Memory B cell (primary cell): ENCODE measurements at places on chromosomes 3 and 15.

DNA sequence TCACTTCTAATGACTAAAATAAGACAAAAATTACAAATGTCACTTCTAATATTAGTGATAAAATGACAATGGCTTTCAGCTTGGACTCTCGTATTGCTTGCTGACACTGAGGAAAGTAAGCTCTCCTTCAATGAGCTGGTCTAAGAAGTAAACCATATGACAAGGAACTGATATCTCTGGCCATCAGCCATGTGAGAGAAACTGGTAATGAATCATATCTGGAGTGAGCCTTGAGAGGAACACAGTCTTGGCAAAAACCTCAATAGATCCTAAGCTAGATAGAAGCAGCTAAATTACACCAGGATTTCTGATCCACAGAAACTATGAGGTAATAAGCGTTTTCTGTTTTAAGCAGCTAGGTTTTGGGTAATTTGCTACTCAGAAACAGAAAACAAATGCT, 1575.1 kb downstream of the OTOL1 start:
- H3K27me3 ChIP-seq, result no peaks in the 10 kb centered on the region
- H3K27ac ChIP-seq, result no peak overlapping the region
- H3K4me3 ChIP-seq, result no peak overlapping the region
- no peak for DNase-seq
- H3K4me1 ChIP-seq, result no peaks in the 10 kb centered on the region

- no peak overlapping the region for H3K4me3 ChIP-seq
- H3K27ac ChIP-seq, result no peak overlapping the region
- H3K4me1 ChIP-seq, result no peaks in the 10 kb centered on the region
These were observed 35.6 kb upstream of the MUC13 start for GRCh38 chr3:124969963-124970722.

DNA sequence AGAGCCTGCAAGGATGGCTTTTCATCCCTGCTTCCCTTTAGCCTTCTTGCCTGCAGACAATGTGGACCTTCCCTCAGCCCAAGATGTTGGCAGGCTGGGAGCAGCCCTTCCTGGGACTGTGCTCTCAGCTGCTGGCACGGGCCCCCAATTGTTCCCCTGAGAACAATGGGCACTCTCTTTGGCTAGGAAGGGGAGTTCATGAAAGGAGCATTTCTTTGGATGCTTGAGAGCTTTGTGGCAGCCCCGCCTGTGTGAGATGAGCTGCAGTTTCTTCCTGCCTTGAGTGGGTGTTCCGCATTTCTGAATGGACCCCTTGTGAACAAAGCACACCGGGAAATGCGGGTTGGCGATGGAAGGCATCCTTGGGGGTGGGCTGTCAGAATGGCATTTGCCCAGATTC, 35.0 kb upstream of the BSN start:
- H3K27ac ChIP-seq, result peak overlapping the region; percentile 32
- H3K4me3 ChIP-seq, result no peak overlapping the region
- peaks cover 34% of the 10 kb centered on the region for H3K4me1 ChIP-seq
- H3K27me3 ChIP-seq, result no peaks in the 10 kb centered on the region

DNA sequence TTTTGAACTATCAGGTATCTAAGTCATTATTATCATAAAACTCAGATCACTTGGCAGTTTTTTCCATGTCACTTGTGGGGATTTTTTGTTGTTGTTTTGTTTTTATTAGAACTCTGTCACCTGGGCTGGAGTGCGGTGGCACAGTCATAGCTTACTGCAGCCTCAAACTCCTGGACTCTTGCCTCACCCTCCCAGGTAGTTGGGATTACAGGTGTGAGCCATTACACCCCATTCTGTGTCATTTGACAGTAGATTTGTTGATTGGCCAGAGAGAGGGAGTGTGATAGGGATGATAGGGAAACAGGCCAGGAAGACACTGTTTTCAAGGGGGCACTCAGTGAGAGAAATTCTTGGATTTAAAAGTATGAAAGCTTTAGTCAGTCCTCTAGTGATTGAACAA, 54.7 kb upstream of the SCAANT1 start:
- no peaks in the 10 kb centered on the region for H3K27me3 ChIP-seq
- no peak overlapping the region for H3K4me3 ChIP-seq
- H3K4me1 ChIP-seq, result peaks cover 36% of the 10 kb centered on the region
- peak overlapping the region; percentile 8 for H3K27ac ChIP-seq
- H3K36me3 ChIP-seq, result no peaks in the 10 kb centered on the region

DNA sequence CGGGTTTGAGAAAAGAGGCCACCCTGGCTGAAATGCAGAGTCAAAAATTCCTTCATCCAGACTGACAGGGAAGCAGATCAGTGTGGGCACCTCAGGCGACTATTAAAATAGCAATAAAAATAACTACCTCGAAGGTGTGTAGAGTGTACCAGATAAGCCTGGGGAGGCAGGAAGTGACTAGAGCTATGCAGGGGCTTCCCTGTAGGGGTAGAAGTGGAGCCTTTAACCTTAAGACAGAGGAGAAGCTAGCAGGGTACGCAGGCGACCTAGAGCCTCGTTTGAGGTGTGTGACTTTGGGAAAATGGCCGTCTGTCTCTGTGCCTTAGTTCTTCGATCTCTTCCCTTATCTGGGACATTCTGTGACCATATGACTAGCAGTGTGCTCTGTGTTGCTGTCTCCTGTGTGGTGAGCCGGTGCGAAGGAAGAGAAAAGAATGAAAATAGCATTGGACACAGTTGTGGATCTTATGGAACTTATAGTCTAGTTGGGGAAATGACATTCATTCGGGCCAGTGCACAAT, 17.6 kb downstream of the BHLHE40 start:
- no peak overlapping the region for H3K27ac ChIP-seq
- H3K27me3 ChIP-seq, result no peaks in the 10 kb centered on the region
- DNase-seq, result no peak
- H3K4me1 ChIP-seq, result peaks cover 14% of the 10 kb centered on the region
- no peaks in the 10 kb centered on the region for H3K36me3 ChIP-seq

- no peaks in the 10 kb centered on the region for H3K36me3 ChIP-seq
- no peak overlapping the region for H3K27ac ChIP-seq
- DNase-seq, result no peak
- no peaks in the 10 kb centered on the region for H3K4me1 ChIP-seq
- H3K27me3 ChIP-seq, result peaks cover 4% of the 10 kb centered on the region
- H3K4me3 ChIP-seq, result no peak overlapping the region
These were observed 78.4 kb downstream of the DUT start for GRCh38 chr15:48409623-48410022.

GRCh38 chr3:58404396-58404795, 29.2 kb downstream of the PDHB start:
- no peaks in the 10 kb centered on the region for H3K27me3 ChIP-seq
- H3K4me3 ChIP-seq, result no peak overlapping the region
- no peak for DNase-seq
- H3K36me3 ChIP-seq, result peaks cover 27% of the 10 kb centered on the region
- H3K4me1 ChIP-seq, result peaks cover 28% of the 10 kb centered on the region

- no peak overlapping the region for H3K27ac ChIP-seq
- no peak for DNase-seq
- H3K36me3 ChIP-seq, result no peaks in the 10 kb centered on the region
- H3K4me3 ChIP-seq, result no peak overlapping the region
These were observed 3.7 kb upstream of the FAM107A start for GRCh38 chr3:58580826-58581327.

GRCh38 chr3:39388741-39389248, 5.6 kb downstream of the SLC25A38 start:
- peak overlapping the region; percentile 64 for H3K4me3 ChIP-seq
- DNase-seq, result no peak
- peaks cover 26% of the 10 kb centered on the region for H3K36me3 ChIP-seq
- H3K27ac ChIP-seq, result peak overlapping the region; percentile 82
- H3K4me1 ChIP-seq, result peaks cover 49% of the 10 kb centered on the region
- no peaks in the 10 kb centered on the region for H3K27me3 ChIP-seq

DNA sequence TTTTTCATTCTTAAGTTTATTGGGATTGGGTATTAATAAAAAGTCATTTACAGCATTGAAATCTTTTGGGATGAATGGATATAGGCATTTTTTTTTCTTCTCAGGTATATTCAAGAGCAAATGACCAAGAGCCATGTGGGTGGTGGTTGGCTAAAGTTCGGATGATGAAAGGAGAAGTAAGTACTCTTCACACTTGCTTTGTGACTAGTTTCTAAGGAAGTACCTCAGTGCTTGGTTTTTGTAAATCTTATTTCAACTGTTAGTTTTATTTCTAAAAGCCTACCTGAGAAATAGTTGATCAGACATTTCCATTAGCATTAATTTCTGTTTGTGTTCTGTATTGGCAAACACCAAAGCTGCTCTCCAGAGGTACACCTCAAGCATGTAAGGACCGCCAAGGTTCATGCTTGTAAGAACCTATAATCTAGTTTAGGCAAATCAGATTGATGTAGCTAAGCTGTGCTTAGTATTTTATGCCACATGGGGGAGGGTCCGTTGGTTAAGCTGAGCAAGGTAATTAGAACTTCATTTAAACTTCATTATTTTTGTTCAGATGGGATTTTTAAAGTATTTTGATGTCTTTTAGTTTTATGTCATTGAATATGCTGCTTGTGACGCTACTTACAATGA, 35.4 kb downstream of the FXR1 start:
- no peak for DNase-seq
- no peak overlapping the region for H3K4me3 ChIP-seq
- peaks cover 12% of the 10 kb centered on the region for H3K4me1 ChIP-seq
- peaks cover 30% of the 10 kb centered on the region for H3K36me3 ChIP-seq
- peak overlapping the region; percentile 81 for H3K27ac ChIP-seq

- no peak for DNase-seq
- H3K36me3 ChIP-seq, result peaks cover 9% of the 10 kb centered on the region
- H3K4me3 ChIP-seq, result no peak overlapping the region
- no peaks in the 10 kb centered on the region for H3K4me1 ChIP-seq
These were observed 541.6 kb upstream of the ALCAM start for GRCh38 chr3:104825116-104825515.

DNA sequence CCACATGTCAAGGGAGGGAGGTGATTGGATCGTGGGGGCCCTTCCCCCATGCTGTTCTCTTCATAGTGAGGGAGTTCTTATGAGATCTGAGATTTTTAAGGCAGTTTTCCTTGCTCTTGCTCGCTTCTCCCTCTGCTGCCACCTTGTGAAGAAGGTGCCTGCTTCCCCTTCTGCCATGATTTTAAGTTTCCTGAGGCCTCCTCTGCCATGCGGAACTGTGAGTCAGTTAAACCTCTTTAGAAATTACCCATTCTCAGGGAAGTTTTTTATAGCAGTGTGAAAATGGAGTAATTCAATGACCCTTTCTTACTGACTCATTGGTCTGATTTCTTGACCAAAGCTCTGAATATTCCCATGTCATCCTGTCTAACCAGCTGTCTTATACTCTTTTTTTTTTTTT, 484.4 kb upstream of the TPRG1 start:
- H3K27ac ChIP-seq, result peak overlapping the region; percentile 83
- peaks cover 30% of the 10 kb centered on the region for H3K4me1 ChIP-seq
- H3K36me3 ChIP-seq, result peaks cover 6% of the 10 kb centered on the region
- H3K4me3 ChIP-seq, result no peak overlapping the region
- no peak for DNase-seq

GRCh38 chr3:106282943-106283342, 414.1 kb upstream of the CBLB start:
- no peak overlapping the region for H3K27ac ChIP-seq
- no peak overlapping the region for H3K4me3 ChIP-seq
- no peaks in the 10 kb centered on the region for H3K36me3 ChIP-seq
- H3K4me1 ChIP-seq, result peaks cover 3% of the 10 kb centered on the region
- no peaks in the 10 kb centered on the region for H3K27me3 ChIP-seq
- DNase-seq, result no peak

GRCh38 chr3:37863949-37864822, 2.5 kb downstream of the CTDSPL start:
- peaks cover 14% of the 10 kb centered on the region for H3K27me3 ChIP-seq
- peaks cover 12% of the 10 kb centered on the region for H3K4me1 ChIP-seq
- H3K36me3 ChIP-seq, result no peaks in the 10 kb centered on the region
- H3K27ac ChIP-seq, result no peak overlapping the region
- no peak for DNase-seq
- no peak overlapping the region for H3K4me3 ChIP-seq

DNA sequence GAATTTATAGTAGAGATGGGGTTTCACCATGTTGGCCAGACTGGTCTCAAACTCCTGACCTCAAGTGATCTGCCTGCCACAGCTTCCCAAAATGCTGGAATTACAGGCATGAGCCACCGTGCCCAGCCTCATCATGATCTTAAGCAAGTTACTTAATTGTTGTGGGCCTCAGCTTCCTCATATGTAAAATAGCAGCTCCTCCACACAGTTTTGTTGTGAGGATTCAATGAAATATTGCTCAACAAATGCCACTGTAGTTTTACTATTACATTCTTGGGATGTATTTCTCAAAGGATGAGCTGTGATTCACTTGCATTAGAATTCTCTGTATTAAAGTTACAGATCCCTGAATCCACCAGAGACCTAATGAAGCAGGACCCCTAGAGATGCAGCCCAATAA, 168.8 kb downstream of the ADAMTS9 start:
- no peak overlapping the region for H3K4me3 ChIP-seq
- DNase-seq, result no peak
- no peaks in the 10 kb centered on the region for H3K4me1 ChIP-seq
- H3K36me3 ChIP-seq, result no peaks in the 10 kb centered on the region
- peaks cover 3% of the 10 kb centered on the region for H3K27me3 ChIP-seq

DNA sequence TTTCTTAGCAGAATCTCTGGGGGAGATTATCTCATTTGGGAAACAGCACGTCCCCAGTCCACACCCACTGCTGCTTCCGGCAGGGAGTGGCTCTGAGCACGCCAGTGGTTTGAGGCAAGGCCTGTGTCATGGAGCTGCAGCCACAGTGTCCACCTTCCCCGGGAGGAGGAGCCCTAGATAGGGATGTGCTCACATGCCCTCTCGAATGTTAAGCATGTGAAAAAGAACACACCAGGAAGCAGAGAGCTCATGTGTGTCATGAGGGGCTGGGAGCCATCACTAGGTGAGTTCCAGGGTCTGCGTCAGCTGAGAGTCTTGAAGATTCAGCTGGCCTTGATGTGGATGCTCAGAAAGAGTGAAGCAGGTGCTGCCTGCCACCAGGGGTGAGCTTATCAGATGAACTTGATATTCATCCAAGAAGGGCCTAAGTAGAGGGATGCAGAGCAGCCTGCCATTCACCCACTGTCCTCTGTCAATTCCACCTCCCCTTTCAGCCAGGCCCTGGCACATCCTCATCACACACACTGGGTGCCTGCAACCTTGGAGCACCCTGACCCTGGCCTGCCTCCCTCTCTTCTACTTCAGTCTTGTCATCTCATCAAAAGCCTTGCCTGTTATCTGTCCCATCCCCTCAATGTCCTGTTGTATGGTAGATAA, 16.3 kb downstream of the ITGA11 start:
- H3K27me3 ChIP-seq, result peaks cover 8% of the 10 kb centered on the region
- H3K27ac ChIP-seq, result no peak overlapping the region
- no peaks in the 10 kb centered on the region for H3K36me3 ChIP-seq
- peak; percentile 5 for DNase-seq

GRCh38 chr3:176219970-176220369, 977.3 kb downstream of the TBL1XR1 start:
- no peak for DNase-seq
- no peaks in the 10 kb centered on the region for H3K27me3 ChIP-seq
- H3K36me3 ChIP-seq, result no peaks in the 10 kb centered on the region
- no peaks in the 10 kb centered on the region for H3K4me1 ChIP-seq
